ENCODE measurements at places on chromosomes 3 and 15.

DNA sequence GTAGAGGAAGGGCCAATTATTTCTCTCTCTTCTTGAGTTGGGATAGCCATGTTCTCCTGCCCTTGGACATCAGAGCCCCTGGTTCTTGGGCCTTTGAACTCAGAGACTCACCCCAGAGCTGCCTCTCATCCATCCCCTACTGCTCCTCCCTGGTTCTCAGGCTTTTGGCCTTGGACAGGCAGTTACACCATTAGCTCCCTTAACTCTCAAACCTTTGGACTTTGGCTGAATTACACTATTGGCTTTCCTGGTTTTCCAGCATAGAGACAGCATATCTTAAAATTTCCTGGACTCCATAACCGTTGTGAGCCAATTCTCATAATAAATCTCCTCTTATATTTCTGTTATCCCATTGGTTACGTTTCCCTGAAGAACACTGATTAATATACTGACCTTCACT is 63.7 kb upstream of the CHL1 start:
- DNase-seq: no peak

DNA sequence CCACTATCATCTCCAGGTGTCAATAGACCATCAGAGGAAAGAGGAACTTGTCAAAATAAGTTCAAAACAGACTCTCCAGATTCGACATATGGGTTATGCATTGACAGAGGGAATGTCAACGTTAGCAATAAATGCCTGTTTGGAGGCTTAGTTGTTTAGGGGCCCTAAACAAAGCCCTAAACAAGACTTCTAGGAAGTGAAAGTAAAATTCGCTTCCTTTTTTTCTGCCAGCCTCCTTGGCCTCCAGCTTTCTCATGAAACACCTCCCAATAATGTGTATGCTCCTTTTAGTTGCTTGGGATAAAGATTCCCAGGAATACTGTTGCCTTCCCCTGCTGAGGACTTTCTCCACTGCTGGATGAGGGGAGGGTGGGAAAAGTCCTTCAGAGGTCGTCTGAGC is 70.9 kb upstream of the ARNT2 start:
- no peak for DNase-seq

GRCh38 chr15:57122080-57122840 is 203.8 kb downstream of the TCF12 start:
- peak; percentile 22 for DNase-seq

- DNase-seq: no peak
Measured at GRCh38 chr3:100124201-100124761, 10.0 kb upstream of the FILIP1L start.

DNA sequence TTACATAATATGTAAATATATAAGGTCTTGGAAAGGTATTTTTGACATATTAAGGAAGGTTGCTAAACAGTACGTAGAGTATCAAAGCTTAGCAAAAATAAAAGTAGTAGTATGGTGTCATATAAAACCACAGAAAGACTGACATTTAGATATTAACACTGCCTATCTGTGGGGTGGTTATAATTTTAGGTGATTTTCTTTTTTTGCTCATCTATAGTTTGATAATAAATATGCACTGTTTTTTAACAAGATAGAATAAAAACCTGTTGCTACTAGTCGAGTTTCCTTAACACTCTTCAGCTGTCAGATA is 40.7 kb downstream of the ETV5 start:
- no peak for DNase-seq

All from fibroblast of villous mesenchyme (primary cell).